Left ventricle myocardium superior (tissue), 1 donor: ENCODE measurements at places on chromosomes 3 and 15. TPM values are rescaled to one million over a fixed set of nuclear protein-coding genes. Genes with fewer than 3 reads are reported as not detected.

GANC gene
- 16.4 TPM for total RNA-seq

DAZL gene
- total RNA-seq = not detected

SEMA7A gene
- 1.3 TPM for total RNA-seq

CACNA1D gene
- 1.0 TPM for total RNA-seq

RFTN1 gene
- 25.0 TPM for total RNA-seq

LMAN1L gene
- 23.5 TPM for total RNA-seq

MEX3B gene
- total RNA-seq = 3.6 TPM

SH2D7 gene
- total RNA-seq = not detected

C3orf80 gene
- 0.15 TPM for total RNA-seq

CMTM8 gene
- 3.8 TPM for total RNA-seq

SUSD5 gene
- 1.4 TPM for total RNA-seq

ZBTB47 gene
- 90.5 TPM for total RNA-seq

CCDC33 gene
- total RNA-seq = not detected

DYNC1LI1 gene
- total RNA-seq = 53.5 TPM

CFAP91 gene
- total RNA-seq = 0.45 TPM

ITIH4 gene
- 4.1 TPM for total RNA-seq

KIF15 gene
- total RNA-seq = 1.1 TPM

KCNH8 gene
- total RNA-seq = 0.05 TPM

SAMD7 gene
- total RNA-seq = not detected

C3orf49 gene
- total RNA-seq = not detected

DUOX2 gene
- total RNA-seq = 0.05 TPM

IGDCC3 gene
- 0.10 TPM for total RNA-seq

KNG1 gene
- 0.37 TPM for total RNA-seq

ZMAT3 gene
- total RNA-seq = 12.4 TPM

MEIS2 gene
- 44.9 TPM for total RNA-seq

IL20RB gene
- total RNA-seq = 0.12 TPM

NTRK3 gene
- total RNA-seq = 4.0 TPM

RBMS3 gene
- total RNA-seq = 20.7 TPM

WDR6 gene
- 86.9 TPM for total RNA-seq

UBAP1L gene
- 1.3 TPM for total RNA-seq

BMF gene
- 3.2 TPM for total RNA-seq
